ENCODE measurements at places on chromosomes 13 and 19. TPM values are rescaled to one million over a fixed set of nuclear protein-coding genes. Genes with fewer than 3 reads are reported as not detected.
A peak's percentile ranks its signal among the peaks of the same experiment; 100 is the strongest.

GRCh38 chr19:13985771-13986347 lies 20.3 kb downstream of the RFX1 start:
- peaks cover 19% of the 10 kb centered on the region for H3K36me3 ChIP-seq
- peak overlapping the region; percentile 97 for H3K27ac ChIP-seq
- DNase-seq, result peak; percentile 53

- H3K27ac ChIP-seq, result no peak overlapping the region
- H3K4me1 ChIP-seq, result no peaks in the 10 kb centered on the region
- no peaks in the 10 kb centered on the region for H3K36me3 ChIP-seq
- peak; percentile 90 for DNase-seq
- H3K27me3 ChIP-seq, result peaks cover 22% of the 10 kb centered on the region
Observed at GRCh38 chr19:3324405-3324856, 42.0 kb upstream of the NFIC start.

- no peaks in the 10 kb centered on the region for H3K27me3 ChIP-seq
- DNase-seq, result no peak
- no peaks in the 10 kb centered on the region for H3K36me3 ChIP-seq
Observed at GRCh38 chr19:13034636-13035035, 39.4 kb downstream of the NFIX start.

Gene ZNF835
- total RNA-seq, result 4.5 TPM

- H3K4me3 ChIP-seq, result no peak overlapping the region
- no peaks in the 10 kb centered on the region for H3K36me3 ChIP-seq
- no peak for DNase-seq
Observed at GRCh38 chr13:110328573-110328972, 21.5 kb downstream of the COL4A2 start.

GRCh38 chr19:6730153-6730804 lies 7.1 kb downstream of the GPR108 start:
- H3K4me3 ChIP-seq, result no peak overlapping the region
- peaks cover 2% of the 10 kb centered on the region for H3K4me1 ChIP-seq
- peak; percentile 82 for DNase-seq
- H3K36me3 ChIP-seq, result peaks cover 14% of the 10 kb centered on the region
- no peaks in the 10 kb centered on the region for H3K27me3 ChIP-seq
- no peak overlapping the region for H3K27ac ChIP-seq

GRCh38 chr19:48695743-48696352 lies at the start of gene FUT2:
FUT2 (plus strand) TSS chr19:48695971; CDS start chr19:48702957, 6,986 bp downstream.
- peaks cover 10% of the 10 kb centered on the region for H3K4me1 ChIP-seq
- peaks cover 11% of the 10 kb centered on the region for H3K27me3 ChIP-seq

Gene METTL21C
- not detected for total RNA-seq

All from activated CD4-positive, alpha-beta T cell treated with anti-CD3 and anti-CD28 coated beads for 36 hours (primary cell).